Hematopoietic multipotent progenitor cell treated with erythropoietin and hydrocortisone succinate and interleukin-3 and kit ligand, for 4 days (in vitro differentiated cells): ENCODE measurements at places on chromosomes 2 and 18.
A peak's percentile ranks its signal among the peaks of the same experiment; 100 is the strongest.

DNA sequence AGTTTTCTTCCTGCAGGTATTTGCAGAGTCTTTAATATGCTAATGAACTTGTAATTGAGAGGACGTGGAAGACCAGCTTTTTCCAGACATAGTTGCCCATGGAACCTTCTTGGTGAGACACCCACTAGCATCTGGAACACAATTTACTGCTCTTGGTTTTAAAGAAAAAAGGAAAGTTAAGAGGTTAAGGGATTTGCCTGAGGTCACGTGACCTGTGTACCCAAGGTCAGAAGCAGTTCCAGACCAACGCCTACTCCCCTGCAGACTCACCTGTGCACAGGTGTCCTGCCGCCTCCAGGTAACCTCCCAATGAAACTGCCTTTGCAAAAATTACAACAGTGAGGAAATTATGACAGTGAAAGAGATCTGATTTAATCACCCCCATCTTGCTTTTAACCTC, 172.7 kb downstream of the ANAPC1 start:
- DNase-seq = no peak

DNA sequence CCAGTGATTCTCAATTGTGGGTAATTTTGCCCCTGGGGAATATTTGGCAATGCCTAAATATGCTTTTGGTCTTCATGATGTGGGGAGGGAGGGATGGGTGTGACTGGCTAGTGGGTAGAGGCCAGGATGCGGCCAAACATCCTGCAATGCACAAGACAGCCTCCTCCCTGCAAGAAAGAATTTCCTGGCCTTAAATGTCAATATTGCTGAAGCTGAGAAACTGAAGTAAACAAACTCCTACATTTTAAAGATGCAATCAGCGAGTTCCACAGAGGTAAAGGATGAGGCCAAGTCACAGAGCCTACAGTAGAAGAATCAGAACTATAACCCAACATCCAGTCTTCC, 272.9 kb upstream of the EPHA4 start:
- no peak for DNase-seq

- no peak for DNase-seq
These were observed 96.7 kb downstream of the RHOB start for GRCh38 chr2:20543469-20544152.

DNA sequence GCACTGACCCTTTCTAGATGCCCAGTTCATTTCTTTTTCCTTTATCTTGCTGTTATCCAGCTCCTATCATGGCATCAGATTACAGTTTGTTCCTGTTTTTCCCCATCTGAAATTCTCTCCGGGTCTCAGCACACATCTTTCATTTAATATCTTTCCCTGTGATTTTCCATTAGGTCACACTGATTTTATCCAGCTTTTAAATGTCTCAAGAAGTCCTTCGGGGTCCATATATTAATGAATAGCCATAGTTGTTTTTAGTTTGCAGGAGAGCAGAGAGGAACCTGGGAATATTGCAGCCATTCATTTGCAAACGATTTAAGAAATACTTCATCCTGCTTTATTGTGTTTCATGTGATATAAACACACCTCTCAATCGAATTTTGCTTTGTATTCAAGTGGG, 374.2 kb downstream of the TDRD15 start:
- no peak for DNase-seq

GRCh38 chr2:46351750-46352138, 54.5 kb downstream of the EPAS1 start:
- DNase-seq = peak; percentile 41

DNA sequence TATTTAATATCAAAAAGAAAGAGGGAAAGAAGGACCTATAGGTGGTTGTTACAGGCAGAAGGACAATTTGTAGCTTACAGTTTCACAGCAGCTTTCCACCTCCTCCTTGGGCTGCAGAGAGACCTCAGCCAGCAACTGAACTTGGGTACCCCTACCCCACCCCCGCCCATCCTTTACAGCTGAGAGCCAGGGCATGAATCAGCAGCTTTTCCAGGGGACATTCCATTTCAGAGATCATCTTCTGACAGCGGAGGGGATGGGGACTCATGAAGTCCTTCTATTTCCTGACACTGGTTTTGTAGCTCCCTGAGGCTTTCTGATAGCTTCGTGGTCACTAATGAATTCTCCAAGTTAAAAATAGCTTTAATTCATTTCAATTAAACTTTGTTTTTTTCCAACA, 96.4 kb downstream of the ITGB1BP1 start:
- DNase-seq = no peak

DNA sequence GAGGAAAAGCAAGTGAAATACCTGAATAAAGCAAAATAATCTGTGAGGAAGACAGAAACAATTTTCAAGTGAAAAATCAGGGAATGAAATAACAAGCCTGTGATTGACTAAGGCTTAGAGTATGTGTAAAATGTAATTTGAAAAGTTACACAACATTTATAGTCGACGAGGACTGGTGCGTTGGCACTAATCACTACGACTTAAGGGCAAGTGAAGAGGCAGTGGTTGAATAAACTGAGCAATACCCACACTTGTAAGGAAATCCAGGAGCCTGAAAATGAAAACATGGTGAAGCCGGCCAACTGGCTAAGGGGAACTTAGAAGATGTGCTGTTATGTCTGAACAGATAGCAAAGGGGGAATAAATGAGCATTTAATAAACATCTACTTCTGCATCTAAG, 13.4 kb downstream of the DOK1 start:
- DNase-seq = no peak

GRCh38 chr2:227793148-227793712, 20.4 kb upstream of the CCL20 start:
- no peak for DNase-seq

GRCh38 chr2:215658635-215659305, 222.9 kb upstream of the FN1 start:
- no peak for DNase-seq

DNA sequence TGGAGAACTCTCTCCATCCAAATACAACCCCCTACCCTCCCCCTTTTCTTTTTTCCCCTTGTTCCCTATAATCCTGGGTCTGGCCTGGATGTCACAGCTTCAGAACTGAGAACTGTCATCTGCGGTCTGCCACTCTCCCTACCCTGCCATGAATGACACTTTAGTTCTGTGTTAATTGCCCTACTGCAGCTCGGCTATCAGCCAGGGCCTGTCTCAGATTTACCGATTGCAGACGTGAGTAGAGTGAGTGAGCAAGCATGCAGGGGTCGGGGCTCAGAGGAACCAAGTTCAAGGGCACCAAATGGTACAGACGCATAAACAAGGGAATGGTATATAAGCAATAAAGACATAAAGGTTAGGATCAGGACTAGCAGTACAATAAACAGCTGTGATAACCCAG, 967.8 kb downstream of the BCL11A start:
- DNase-seq = no peak

- DNase-seq = no peak
These were observed 582.1 kb downstream of the ZEB2 start for GRCh38 chr2:143937723-143938350.

- DNase-seq = peak; percentile 25
These were observed 80.4 kb downstream of the POLR1A start for GRCh38 chr2:86025229-86025820.

DNA sequence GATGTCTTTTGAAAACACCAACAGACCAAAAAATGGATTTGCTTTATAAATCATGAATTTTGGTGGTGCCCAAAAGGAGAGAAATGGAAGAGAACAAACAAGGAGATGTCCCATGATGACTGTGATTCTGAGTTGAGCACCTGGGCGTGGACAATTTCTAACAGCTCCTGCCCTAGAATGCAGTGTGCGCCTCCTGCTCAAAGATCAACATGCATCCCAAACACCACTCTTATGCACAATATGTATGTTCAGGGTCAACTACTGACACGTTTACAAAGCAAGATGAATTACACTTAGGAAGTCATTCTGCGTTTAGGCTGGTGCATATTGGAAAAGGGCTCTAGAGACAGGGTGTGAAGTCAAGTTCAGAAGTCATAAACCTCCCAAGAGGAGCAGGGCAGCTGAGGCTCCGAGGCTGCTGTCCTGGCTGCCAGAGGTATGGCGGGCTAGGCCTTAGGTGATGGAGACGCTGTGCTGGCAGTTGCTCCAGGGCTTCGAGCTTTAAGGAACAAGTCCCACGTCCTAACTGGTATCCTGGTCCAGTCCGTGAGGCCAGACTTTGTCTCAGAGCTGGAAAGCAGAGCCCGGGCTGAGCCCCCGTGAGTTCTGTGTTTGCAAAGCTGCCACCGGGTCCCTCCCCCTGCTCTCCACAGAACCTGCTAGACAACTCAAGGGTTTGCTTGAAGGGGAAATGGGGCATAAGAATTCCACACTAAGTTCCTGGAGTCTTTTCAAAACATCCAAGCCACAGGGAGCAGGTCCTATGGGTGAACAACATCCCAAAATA, 74.0 kb downstream of the ZNF516 start:
- no peak for DNase-seq

DNA sequence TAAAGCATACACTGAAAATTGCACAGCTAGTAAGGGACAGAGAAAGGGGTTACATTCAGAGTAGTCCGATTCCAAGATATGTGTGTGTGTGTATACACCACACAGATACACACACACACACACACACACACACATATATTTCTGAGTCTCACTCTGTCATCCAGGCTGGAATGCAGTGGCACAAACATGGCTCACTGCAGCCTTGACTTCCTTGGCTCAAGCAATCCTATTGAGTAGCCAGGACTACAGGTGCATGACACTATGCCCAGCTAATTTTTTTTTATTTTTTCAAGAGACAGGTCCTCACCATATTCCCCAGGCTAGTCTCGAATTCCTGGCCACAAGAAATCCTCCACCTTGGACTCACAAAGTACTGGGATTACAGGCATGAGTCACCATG, 68.1 kb upstream of the ITPRID2 start:
- no peak for DNase-seq

DNA sequence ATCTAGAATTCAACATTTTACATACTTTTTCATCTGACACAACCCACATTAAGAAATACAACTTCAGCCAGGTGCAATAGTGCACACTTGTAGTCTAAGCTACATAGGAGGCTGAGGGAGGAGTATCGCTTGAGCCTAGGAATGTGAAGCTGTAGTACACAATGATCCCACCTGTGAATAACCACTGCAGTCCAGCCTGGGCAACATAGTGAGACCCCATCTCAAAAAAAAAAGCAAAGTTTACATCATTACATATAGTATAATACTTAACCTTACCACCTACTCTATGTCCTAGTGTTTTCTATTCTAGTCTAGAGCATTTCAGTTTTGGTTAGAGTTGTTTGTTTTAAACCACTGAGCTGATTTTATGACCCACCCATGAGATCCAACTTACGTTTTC, 86.5 kb upstream of the FAM117B start:
- no peak for DNase-seq

DNA sequence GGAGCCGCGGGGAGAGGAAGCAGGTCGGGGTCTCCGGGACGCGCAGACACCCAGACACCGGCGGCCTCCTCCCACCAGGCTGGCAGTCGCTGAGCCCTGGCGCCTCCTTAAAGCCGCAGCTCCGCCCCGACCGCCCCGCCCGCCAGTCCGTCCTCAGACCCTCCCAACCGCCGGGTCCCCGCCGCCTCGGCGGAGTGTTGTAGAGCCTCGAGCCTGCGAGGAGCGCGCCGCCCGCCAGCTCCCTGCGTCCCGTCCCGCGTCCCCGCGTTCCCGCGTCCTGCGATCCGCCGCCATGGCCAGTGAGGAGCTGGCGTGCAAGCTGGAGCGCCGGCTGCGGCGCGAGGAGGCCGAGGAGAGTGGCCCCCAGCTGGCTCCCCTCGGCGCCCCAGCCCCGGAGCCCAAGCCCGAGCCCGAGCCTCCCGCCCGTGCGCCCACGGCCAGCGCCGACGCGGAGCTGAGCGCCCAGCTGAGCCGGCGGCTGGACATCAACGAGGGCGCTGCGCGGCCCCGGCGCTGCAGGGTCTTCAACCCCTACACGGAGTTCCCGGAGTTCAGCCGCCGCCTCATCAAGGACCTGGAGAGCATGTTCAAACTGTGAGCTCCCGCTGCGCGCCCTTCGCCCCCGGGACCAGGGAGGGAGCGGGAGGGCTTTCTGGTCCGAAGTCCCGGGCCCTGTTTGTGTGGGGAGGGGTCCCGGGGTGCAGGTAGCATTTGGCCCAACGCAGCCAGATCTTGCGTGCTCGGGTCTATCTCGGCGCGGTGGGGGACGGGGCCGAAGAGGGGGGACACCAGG, at the start of gene EFHD1:
Gene EFHD1, plus strand, starts transcription at position 192 of the 793 bp plus-strand sequence. Its CDS starts 101 bp downstream, at position 293.
- DNase-seq = peak; percentile 87

DNA sequence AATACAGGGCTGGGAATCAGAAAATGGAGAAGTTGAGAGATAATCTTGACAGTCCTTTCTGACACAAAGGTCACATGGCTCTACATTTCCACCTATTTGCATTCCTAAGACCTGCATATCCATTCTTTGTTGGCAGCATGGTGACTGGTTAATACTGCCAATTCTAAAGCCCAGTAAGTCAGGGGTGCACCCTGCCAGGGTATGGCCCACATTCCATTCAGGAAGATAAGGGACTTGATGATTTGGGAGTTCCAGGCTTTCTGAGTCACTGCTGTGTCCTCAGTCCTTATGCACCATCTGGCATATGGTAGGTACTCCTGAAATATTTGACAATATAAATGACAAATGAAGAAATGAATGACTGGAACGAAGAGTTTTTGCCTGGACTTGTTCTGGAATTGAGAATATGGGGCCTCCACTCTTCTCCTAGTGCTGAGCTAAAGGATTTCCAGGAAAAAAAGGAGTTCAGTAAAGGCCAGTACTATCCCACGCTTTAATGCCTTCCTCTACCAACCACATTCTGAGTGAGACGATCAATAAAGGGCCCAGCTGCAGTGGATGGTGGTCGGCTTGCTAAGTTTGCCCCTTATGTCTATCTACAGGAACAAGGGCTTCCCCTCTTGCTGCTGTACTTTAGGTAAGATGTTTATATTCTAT, 31.7 kb upstream of the EIF2AK3 start:
- no peak for DNase-seq

- no peak for DNase-seq
These were observed 24.0 kb downstream of the IMMT start for GRCh38 chr2:86171295-86171694.

DNA sequence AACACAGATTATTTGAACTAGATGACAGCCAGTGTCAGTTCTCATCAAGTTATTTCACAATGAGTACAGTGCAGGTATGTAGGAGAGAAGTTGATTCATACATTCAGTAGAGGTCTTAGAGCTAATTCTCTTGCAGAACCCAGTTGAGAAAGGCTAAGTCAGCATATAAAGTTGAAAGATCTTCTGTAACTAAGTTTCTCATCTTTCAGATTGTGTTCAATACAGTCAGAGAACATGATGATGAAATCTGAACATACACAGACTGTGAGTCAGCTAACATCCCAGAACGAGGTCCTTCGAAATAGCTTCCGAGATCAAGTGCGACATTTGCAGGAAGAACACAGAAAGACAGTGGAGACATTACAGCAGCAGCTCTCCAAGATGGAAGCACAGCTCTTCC, 41.9 kb upstream of the LIMS1 start:
- no peak for DNase-seq
